ENCODE measurements at places on chromosomes 7 and 10.

DNA sequence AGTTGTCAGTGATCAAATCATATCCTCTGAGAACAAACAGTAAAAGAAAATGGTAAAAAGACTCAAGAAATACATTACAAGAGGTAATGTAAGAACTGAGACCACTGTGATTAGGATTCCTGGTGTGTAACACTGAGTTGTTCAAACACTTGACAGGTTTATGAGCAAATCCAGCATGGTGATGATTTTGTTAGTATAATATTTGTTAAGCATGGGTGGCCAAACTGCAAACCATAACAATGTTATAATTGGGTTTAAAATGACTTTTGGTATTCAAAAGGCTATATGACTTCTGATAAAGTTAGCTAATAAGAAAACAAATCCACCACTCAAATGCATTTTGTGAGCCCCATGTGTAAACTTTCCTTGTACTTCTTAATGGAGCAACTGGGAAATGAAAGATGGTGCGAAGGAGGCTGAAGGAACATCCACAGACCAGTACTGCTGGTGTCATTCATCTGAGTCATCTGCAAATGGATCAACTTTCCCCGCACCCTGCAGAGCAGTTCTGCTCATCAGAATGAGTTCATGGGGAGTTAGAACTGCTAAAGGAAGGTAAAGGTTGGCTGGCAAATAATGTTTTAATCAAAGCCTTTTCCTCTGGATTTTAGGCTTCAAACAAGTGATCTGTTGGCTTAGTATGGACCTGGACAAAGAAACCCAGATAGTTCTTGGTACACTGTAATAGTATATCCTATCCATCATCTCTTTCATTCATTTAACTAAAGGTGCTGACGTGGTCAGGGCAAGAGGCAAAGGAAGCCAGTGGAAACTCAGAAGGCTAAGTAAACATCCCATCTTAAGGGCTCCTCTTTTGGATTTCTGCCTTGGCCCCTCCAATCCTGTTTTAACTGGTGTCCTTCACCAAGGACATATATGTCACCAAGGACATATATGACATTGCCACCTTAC, 45.0 kb downstream of the AFAP1L2 start:
- no peak for DNase-seq

DNA sequence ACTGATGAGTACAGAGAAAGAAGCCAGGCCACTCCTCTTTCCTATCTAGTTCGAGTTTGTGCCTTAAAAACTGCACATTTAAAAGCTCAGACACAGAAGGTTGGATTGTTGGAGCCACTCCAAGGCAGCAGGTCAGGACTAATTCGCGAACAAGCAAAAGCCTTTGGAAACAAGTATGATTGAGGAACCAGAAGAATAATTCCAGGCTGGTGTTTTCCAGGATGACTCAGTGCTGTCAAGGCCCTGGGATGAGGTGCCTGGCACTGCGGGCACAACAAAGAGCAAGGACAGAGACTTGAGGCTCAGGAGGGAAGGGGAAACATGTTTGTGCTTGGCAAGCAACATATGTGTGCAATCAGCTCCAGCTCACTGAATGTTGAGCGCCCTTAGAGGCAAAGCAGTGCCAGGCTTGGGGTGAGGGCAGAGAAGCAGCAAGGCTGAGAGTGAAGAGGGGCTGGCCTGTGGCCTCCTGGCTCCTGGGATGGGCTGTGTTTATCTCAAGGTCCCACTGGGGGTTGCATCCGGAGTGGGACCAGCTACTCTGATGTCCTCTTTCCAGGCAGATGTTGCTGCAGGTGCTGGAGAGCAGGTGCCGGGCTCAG, 44.1 kb downstream of the VSTM4 start:
- no peak for DNase-seq

DNA sequence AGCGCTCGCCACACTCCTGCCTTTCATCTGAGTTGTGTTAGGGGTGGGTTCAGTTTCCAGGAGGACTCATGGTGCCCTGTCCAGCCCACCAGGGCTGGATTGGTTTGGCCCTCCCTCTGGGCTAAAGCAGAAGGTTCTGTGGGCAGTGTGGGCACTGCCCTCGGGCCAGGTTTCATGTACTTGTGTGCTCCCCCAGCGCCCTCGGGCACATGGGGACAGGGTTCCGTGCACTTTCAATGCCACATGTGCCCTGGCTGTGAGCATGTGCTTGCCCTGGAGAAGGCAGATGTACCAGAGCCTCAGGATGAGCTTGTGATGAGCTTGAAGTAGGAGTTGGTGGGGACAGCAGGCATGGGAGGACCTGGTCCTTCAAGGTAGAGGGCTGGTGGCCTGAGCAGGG, 35.6 kb upstream of the ZNF716 start:
- no peak for DNase-seq

GRCh38 chr10:129579228-129579627, 112.2 kb downstream of the MGMT start:
- no peak for DNase-seq

DNA sequence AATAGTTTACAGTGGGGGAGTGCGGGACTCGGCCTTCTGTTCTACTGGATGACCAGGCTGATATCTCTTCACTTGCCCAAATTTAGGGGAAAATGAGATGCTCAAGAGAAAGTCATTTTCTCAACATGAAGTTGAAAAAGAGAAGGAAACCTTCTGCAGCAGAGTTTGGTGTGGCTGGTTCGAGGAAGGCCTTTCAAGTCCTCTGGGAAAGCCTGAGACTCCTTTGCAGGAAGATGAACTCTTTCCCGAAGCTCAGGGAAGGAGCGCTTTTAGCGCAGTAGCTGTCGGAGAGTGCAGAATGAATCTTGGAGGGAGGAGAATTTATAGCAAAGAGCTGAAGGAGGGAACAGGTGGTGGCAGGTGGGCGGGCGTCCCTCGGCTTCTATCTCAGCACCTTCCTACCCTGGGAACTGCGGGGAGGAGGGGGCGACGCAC, at the start of gene ATOH7:
ATOH7 (minus strand) TSS at position 297 of the 435 bp plus-strand sequence. CDS start 436 bp downstream, outside the sequence.
- DNase-seq: no peak

- DNase-seq: no peak
These were observed 64.6 kb upstream of the COL13A1 start for GRCh38 chr10:69736886-69737641.

DNA sequence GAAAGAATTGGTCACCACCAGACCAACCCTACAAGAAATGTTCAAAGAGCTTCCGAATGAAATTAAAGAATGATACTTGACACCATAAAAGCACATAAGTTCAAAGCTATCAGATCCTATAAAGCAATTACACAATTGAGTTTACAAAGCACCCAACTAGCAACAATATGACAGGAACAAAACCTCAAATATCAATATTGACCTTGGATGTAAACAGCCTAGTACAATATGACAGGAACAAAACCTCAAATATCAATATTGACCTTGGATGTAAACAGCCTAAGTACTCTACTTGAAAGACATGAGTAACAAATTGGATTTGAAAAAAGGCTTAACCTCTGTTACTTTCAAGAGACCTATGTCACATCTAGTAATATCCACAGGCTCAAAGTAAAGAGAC, 1201.4 kb downstream of the XPNPEP1 start:
- DNase-seq: no peak

DNA sequence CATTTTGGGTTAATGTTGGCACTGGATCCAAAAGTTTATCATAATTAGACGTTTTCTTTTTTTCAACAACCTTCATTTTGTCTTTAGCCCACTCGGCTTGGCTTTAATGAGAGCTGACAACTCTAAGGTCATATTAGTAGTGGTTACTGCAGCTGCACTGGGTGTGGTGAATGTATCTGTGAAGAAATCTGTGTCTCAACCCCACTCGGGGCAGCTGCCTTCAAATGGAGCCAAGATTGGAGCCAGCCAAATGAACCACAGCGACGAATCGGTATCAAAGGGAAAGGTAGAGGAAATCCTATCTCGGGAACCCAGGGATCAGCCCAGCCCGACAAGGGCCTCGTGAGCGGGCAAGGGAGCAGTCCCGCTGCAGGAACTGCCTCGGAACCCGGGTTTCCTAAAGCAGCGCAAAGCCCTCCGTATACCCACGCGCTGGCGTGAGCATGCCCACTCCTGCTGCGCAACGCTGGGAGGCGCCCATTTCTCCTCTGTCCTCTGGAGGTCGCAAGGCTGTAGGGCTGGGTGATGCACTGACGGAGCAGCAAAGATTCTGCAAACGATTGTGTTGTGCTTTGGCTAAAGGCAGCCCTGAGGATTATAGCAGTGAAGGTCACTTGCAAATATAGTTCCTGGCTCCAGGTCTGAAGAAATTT, 98.7 kb upstream of the MBL2 start:
- no peak for DNase-seq

- DNase-seq: no peak
These were observed 67.3 kb downstream of the VWA2 start for GRCh38 chr10:114306116-114306973.

DNA sequence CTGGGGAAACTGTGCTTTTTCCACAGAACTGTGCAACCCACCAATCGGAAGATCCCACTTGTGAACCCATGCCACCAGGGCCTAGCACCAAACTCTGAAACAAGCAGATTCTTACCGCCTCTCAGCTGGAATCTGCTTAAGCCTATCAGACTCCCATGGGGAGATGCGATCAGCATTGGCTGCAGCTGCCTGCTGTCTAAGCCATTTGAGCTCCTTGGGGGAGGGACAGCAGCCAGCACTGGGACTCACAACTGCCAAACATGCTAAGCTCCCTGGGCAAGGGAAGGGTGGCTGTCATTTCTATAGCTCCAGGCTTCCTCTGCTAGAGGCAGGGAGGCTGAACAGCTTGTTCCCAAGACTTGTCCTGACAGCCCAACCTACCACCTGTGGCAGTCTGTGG, 283.8 kb downstream of the CDK14 start:
- no peak for DNase-seq

- DNase-seq: no peak
These were observed 145.5 kb downstream of the TCF7L2 start for GRCh38 chr10:113095419-113096127.

GRCh38 chr10:4790045-4790444, 36.0 kb upstream of the AKR1E2 start:
- no peak for DNase-seq
